ENCODE measurements at places on chromosomes 3 and 15.

GRCh38 chr3:179801263-179801662, 148.4 kb downstream of the USP13 start:
- no peak for DNase-seq

DNA sequence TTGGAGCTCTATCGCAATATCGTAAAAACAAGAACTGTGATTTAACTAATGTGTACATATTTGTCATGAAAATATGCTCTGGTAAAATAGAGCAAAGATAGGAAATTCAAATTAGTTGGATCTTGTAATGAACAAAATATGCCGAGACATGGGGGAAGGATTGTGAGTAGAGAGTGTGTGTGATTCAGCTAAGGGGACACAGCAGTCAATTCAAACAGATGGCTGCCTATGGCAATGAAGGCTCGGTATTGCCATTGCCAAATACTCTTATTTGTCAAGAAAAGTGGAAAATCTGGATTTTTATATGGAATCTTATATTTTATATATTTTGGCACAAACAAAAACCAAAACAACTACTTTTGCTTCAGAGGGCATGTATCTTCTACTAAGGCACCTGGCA, 227.3 kb upstream of the BCHE start:
- no peak for DNase-seq

DNA sequence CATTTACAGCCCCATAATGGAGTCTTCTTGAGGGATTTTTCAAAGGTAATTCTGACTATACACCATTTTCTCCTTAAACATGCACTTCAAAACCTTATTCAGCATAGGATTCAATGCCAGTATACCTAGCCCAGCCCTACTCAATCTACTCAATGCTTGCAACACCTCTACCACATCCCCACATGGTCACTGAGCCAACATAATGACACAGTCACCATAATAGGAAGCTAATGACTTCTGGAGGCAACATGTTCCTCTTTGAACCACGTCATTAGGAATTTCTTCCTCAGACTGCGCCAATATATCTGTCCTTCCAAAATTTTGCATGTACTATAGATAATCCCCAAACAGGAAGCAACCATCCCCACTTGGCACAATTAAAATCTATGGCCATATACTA, 153.9 kb upstream of the SETMAR start:
- no peak for DNase-seq

DNA sequence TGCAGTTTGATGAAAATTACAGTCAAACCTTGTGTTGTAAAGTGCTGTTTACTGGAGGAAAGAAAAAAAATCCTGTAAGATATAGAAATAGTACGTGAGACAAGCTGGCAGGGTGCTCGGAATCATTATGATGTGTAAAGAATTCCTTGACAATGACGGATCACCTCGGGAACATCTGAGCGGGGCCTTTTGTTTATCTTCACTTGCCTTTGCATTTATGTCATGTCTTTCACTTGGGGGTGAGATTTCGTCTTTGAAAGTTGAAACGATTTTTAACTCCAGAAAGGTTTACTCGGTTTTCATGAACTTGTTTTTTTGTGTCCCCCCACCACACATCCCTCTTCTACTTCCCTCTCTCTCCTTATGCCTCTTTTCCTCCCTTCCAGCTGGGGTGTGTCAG, 128.3 kb upstream of the VEPH1 start:
- no peak for DNase-seq

DNA sequence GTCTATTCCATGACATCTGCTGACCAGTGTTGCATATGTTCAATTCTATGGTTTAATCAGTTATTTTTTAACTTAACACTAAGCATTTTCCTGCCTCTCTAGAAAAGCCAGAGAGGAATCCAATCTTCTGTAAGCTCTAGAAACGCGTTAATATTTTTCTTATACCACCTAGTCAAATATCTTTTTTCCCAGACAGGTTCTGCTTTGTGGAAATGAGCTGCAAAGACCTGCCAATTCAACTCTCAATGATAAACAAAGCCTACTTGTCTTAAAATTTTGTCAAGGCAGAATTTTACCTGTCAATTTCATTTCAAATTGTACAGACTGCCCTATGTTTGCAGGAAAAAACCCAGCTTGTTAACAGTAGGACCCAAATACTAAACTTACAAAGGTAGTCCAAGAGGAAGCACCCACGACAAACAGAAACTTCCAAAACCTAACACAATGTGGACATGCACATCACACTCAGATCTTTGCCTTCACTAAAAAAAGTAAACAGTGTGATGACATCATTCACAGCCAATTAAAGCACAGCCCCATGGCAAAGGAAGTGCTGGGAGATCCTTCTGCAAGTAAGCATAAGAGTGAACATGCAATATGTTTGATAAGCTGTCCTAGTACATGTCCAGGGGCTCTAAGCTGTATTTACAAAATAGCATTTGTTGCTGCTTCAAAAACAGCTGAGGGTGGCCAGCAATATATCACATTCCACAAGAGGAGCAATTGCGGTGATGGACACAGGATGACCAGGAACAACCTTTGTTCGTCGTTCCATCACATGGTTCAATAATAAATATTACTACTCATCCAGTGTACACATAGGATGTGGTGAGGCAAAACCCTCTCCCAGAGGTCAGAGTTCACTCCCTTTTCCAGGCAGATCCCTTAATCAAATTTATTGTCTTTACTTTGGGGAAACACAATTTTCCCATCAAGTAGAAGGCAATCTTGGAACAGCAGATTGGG, 139.4 kb upstream of the TSC22D2 start:
- DNase-seq, result no peak

DNA sequence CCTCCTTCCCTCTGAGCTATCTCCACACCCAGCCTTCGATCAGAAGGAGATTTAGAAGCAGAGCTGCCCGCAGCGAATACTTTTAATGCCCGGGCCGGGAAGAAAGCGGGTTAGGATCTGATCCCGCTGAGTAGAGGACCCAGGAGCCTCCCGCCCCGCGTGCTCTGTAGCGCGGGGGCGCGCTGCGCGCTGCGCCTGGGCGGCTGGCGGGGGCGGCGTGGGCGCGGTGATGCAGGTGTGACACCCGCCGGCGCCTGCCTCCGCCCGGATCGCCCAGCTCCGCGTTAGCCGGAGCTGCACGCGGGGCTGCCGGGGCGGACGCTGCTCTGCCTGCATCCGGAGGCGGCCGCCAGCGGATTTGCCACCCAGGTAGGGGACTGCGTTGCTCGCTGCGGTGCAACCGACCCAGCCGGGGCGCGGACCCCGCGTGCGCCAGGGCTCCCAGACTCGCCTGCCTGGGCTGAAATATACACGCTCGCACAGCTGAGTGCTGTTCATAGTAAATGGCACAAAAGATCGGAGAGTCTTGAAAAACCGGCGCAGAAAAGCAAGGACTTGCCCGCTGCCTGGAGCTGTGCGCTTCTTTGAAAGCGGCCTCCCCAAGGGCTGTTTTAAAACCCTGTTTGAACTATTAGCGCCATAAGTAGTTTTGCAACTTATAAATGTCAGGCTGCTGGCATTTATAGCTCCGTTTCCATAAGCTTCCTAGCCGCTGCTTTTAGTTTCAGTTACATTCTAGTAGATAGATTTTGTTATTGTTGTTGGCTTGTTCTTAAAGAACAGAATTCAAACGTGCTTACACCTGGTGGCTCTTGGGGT, at the start of gene SV2B:
Gene SV2B (plus strand): TSS at position 263 of the 819 bp plus-strand sequence. CDS start 126,007 bp downstream, outside the sequence.
- DNase-seq, result peak; percentile 84

DNA sequence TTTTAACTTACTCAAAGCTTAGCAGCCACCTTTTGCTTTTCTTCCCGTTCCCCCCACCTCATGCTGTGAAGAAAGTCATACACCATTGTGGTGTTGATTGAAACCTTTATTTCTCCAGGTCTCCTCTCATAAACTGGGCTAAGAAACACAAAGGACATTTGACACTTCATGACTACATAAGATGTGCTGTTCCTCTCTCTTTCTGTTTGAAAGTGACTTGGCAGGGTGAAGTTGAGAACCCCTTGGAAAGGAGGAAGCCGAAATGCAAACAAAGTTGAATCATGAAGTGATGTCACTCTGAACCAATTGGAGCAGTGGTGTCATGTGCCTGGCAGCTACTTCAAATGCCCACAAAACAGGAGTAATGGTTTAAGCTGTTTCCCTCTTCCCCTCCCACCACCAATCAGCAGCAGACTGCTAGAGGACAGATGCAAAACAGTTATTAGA, 174.7 kb downstream of the IGF1R start:
- peak; percentile 21 for DNase-seq
